ENCODE measurements at places on chromosomes 3 and 15.

DNA sequence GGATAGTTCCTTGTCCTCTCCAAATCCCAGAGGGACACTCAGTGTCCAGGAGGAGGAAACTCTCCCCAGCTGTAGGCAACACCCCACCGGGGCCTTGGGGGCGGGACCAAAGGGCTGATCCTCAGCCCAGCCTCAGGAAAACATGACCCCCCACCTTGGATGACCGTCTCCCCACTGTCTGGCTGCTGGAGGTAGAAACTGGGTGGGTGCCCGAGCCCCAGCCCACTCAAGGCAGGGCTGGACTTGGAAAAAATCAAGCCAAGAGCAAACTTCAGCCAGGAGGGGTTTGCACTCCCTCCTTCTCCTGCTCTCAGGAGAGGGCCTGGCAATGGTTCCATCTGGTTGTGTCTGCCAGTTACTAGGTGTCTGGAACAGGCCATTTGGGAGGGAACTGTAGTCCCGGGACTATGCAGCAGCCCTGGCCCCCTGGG is 3.6 kb upstream of the RASL12 start:
- no peak for DNase-seq

DNA sequence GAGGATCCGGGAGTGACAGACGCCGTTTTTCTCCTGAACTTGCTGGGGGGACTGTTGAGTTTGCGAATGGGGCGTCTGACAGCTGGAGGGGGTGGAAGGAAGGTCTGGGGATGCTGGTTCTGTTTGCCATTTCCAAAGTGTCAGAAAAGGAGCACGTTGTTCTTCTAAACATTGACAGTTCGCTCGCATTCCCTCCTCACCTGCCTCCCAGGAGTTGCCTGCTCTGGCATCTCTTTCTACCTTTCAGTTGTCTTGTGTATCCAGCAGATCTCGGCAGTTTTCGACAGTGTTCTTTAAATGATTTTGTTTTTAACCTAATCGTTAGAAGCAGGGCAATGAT is 829 bp downstream of the SELENOT start:
- DNase-seq = no peak

DNA sequence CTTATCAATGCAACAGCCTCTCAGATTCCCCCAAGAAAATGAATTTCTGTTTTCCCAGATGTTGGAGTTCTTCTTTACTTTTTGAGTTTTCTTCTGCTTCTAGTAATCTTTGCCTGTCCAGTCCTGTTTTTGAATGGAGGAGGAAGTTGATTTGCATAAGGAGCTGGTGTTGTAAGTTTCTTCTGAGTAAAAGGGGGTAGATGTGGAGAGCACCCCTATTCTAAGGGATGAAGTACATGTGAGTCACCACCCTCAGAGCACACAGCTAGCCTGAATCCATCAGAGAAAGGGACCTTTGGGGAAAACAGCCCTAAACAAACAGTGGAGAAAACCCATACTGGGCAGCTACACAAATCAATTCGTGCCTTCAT is 34.5 kb downstream of the ACAA1 start:
- DNase-seq = no peak

DNA sequence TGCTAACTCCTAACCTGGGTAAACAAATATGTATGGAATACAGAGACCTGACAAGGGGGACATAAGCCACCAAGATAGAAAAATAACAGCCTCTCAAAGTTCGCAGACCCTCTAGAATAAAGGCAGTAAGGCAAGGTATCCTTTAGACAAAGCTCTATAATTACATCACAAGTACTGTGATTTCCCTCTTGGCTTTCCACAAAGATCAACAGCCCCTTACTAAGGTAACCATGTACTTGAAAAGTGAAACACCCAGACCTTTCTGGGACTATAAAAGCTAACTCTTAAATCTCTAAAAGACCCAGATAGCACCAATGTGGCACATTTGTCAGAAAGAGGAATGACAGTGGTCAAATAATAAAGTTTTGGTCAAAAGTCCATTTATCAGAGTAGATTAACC is 51.9 kb downstream of the TBL1XR1 start:
- no peak for DNase-seq

- DNase-seq = no peak
These were observed 36.6 kb downstream of the CCDC66 start for GRCh38 chr3:56593455-56594158.

DNA sequence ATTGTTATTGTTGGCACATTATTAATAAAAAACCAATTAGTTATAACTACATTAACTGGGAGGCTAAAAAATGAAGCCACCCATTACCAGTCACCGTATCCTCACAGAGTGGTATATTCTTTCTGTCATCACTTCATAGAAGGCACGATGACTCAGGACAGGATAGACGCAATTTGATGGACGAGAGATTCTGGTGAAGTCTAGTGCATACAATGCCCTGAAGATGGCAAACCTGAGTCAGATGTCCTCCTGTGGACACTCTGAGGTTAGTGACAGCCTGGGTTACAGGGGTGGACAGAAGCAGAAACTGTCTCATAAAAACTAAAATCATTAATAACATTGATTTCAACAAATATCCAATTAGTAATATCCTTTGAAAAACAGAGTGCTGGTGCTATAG is 150.3 kb downstream of the SLC9A9 start:
- no peak for DNase-seq

GRCh38 chr15:73414876-73415275 is 28.1 kb upstream of the REC114 start:
- no peak for DNase-seq

DNA sequence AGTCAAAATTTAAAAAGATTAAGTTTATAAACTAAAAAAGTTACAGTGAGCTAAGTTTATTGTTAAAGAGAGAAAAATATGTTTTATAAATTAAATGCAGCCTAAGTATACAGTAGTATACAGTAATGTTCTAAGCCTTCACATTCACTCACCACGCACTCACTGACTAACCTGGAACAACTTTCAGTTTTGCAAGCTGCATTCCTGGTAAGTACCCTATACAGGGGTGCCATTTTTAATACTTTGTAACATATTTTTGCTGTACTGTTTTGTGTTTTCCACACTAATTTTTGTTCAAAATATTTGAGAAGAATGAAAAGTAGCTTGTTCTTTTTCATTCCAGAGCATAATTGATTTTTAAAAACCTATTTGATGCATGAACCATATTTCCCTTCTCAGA is 524.9 kb downstream of the RBMS3 start:
- no peak for DNase-seq

- peak; percentile 74 for DNase-seq
These were observed 15.4 kb downstream of the TPRA1 start for GRCh38 chr3:127574880-127575878.

DNA sequence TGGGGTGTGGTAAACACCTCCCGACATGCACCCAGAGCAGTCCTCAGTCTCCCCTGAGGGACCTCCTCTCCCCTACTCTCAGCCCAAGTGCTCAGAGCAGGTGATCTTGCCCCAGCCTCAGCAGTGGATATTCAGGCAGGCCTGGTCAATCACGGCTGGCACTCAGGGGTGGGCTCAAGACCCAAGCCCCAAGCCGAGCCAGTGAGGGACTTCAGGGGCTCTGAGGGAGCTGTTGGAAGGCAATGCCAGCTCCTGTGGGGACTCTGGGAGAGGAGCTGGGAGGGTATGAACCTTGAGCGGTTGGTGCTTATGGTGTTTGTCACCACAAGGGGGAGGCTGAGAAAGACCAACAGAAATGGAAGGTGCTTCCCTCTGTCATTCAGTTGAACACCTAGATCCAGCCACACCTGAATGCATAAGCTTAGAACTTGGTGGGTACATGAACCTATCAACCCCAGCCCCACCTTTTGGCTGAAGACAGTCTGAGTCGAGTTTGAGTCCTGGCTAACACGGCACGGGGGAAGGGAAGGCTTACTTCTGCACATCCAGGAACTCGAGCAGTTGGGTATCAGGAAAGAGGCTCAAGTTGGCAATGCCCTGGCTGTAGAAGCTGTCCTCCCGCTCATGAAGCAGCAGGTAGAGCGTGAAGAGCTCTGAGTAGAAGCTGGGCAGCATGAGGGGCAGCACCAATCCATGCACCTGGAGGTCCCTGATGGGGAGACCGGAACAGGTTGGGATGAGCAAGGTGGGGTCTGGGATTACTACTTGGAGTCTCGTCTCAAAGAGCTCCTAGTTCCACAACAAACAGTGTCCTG is 19.2 kb downstream of the ALS2CL start:
- DNase-seq = no peak
